ENCODE measurements at places on chromosomes 1 and 21.

DNA sequence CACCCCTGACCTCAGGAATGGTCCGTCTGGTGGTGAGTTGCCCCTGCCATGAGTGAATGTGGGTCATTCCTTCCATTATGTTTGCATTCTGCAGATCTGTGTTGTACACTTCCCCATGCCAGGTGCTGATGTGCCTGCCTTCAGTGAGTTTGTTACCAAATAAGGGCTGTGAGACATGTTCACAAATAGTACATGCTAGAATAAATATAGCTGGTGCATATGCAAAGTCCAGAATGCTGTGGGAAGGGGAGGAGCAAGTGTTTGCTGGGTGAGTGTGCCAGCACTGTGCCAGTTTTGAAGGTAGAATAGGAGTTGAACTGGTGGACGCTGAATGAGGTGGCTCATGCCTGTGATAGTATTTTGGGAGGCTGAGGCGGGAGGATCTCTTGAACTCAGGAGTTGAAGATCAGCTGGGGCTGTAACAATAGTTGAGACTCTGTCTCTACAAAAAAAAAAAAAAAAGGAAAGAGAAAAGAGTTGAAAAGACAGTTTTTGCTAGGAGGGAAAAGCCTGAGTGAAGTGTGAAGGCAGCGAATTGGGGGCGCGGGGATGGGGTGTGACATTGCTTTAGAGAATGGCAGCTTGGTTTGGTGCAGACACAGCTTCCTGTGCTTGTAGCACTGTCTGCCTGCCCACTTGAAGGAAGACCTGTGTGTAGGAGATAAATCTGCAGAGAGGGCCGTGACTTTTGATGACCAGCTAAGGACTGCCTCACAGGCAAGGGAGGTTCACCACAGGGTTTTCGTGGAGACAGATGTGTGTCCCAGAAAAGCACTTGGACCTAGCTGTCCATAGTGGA lies 61.1 kb downstream of the LGR6 start:
- DNase-seq, result no peak

GRCh38 chr21:44801468-44802395 lies at the start of gene UBE2G2:
Gene UBE2G2 (minus strand): TSS chr21:44801820. CDS start chr21:44801748, 72 bp downstream.
- DNase-seq, result peak; percentile 75

DNA sequence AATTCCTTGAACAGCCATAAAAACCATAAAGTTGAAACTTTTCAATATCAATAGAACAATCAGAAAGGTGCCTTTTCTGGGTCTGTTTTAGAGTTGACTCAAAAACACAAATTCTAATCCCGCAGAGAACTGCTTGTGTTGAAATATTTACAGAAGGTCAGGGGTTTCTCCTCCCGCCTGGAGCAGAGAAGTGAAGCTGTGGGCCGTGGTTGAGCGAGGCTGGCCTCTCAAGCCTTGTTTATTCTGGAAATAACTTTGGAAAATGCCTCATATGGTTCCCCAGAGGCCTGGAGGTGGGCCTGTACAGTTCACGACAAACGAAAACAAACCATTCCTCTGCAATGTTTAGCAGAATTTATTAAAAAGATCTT lies 90.8 kb upstream of the ERRFI1 start:
- DNase-seq, result no peak

- DNase-seq, result no peak
These were observed 1.6 kb upstream of the ANKRD65 start for GRCh38 chr1:1422465-1423244.

DNA sequence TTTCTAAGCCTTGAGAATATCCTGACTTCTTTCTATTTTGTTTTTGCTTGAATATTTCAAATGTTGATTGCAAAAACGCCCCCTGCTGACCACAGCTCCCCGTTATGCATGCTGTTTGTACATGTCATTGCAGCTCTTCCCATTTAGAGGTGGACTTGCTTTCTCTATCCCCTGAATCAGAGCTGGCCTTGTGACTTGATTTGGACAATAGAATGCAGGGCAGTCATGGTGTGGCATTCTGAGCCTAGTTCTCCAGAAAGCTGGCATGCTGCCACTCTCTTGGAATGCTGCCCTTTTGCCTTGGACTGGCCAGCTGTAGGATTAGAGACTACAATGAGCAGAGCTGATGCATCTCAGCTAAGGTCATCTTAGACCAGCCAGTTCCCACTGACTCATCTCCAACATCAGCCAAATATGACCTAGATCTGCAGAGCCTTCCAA lies 1561.5 kb downstream of the MRPL39 start:
- peak; percentile 86 for DNase-seq

DNA sequence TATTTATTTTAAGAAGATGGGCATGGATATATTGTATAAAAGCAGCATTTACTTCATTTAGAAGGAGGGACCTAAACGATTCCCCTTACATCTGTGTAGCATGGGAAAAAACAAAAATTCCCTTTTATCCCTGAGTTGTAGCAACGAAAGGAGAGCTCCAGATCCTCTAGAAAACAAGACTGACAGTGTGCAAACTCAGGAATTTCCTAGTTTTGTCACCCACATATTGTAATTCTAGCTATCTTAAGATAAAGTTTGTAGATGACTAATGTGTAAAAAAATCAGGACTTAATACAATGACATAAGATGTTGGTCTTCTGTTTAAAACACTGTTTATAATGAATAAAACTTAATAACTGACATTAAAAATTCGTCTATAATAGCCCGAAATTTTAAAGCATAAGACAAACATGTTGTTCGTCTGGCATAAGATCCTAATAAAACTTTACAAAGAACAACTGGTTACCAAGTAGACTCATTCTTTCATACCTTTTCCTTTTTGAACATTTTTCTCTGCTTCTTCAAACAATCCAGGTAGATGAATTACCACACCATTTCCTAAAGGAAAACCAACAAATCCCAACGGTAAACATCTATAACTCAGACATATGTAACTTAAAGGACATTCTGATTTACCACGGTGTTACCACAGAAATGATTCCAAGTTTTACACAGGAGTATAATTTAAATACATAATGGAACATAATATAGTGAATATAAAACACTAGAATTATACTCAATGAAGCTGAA lies 15.2 kb downstream of the ADSS2 start:
- no peak for DNase-seq

GRCh38 chr1:217944550-217944949 lies 313.4 kb downstream of the SPATA17 start:
- DNase-seq, result no peak

- DNase-seq, result no peak
These were observed 553.9 kb downstream of the DPYD start for GRCh38 chr1:97366984-97367383.

DNA sequence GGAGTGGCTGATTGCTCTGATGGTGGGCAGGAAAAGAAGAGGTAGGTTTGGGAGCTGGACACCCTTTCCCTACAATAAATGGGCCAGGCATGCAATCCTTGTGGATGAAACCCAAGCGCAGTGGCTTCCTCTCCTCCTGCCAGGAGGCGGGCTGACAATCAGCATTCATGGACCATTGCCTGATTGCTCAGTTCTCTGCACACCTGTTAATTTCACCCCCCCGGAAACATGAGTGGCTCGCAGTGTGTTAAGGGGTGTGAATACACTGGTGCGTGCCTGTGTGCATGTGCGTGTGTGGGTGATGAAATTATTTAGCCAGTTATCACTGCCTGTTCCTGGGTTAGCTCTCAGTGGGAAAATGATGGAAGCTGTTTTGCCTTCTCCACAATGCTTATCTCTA lies 310.7 kb downstream of the PCP4 start:
- DNase-seq, result no peak

DNA sequence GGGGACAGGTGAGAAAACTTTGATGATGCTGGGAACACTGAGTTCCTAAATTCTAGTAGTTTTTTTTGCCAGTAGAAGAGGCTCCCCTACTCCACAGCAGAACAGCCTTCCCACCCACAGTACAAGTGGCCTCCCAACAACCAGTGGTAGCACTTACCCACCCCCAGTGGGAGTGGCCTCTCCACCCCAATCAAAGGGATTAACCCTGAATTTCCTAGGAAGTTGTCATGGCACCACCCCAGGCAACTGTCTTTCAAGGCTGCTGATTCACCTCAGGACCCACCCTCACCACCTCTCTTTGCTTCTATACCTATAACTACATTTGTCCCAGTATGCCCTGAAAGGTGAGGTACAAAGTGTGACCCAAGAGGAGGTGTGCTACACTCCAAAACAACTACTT lies 81.4 kb upstream of the PRDX6 start:
- DNase-seq, result no peak

DNA sequence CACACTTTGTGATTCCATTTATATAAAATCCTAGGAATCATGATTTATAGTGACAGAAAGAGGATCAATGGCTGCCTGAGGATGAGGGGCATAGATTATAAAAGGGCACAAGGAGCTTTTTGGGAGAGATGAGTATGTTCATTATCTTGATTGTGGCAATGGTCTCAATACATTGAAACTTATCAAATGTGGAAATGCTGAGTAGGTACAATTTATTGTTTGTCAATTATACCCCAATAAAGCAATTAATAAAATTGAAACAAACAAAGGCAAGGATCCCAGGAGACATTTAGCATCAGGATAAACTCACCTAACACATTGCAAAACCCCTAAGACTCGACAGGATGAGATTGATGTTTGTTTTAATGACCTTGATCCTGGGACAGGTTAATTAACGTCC lies 153.1 kb upstream of the KLHDC7A start:
- no peak for DNase-seq

- no peak for DNase-seq
These were observed 38.1 kb downstream of the PLEKHA6 start for GRCh38 chr1:204321665-204322064.
